ENCODE measurements at places on chromosomes 6 and 20. TPM values are rescaled to one million over a fixed set of nuclear protein-coding genes. Genes with fewer than 3 reads are reported as not detected.

SMPDL3A gene
- polyA plus RNA-seq, result 19.0 TPM

- peak; percentile 53 for DNase-seq
Measured at GRCh38 chr6:150025201-150025917, at the start of gene RAET1L. Gene RAET1L, minus strand, starts transcription at chr6:150025532. Its CDS starts 61 bp downstream, at chr6:150025471.

GRCh38 chr6:36984581-36985416 lies 1.2 kb downstream of the MTCH1 start:
- DNase-seq, result peak; percentile 70

IL17F gene
- polyA plus RNA-seq, result not detected

DNA sequence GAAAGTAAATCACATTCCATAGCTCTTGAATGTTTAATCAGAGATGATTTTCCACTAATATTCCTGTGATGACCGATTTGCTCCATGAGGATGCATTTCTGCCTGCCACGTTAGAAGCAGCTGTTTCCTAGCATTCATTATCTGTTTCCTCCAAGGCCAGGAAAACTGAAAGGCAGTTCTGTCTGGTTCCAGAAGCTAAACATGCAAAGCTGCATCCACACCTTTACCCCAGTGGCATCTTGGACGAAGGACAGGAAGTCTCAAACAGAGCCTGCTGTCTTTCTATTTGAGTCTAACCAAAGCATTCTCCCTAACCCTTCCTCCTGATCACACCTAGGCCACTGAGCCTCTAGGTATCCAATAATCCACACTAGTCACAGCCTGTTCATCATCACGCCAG lies 27.6 kb downstream of the CNKSR3 start:
- DNase-seq, result peak; percentile 66

DNA sequence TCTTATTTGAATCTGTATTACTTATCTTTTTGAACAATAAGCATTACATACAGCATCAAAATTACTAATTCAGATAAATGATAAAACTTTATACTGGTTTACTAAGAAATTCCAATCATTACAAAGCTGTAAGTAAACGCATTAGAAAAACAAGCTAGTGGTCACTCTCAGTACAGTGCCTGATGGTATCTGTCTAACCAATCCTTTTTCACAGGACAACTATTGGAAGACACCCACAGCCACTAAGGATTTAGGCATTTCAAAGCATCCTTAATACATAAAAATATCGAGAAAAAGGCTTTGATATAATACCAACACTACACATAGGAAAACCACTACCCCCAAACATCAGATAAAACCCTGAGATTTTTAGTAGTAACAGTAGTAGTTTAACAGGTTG lies 2.6 kb downstream of the CD164 start:
- DNase-seq, result no peak

DNA sequence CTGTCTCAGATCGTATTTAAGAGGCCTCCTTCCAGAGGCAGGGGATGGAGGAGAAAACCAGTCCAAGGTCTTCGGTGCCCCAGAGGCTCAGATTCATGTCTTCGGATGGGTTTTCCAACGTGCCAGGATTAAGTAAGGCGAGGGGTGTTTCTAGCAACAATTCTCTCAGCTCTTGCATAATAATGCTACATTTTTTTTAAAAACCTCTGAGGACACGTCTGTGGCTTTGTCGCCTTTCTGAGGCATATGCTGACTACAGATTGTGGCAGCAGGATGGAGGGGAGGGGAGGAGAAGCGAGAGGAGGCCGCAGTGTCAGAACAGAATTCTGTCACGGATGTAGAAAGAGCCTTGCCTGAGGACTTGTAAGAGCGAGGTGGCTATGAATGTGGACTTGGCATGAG lies 17.7 kb upstream of the CCDC167 start:
- DNase-seq, result no peak

- no peak for DNase-seq
Measured at GRCh38 chr6:34247481-34248197, 1.2 kb downstream of the SMIM29 start.

DNA sequence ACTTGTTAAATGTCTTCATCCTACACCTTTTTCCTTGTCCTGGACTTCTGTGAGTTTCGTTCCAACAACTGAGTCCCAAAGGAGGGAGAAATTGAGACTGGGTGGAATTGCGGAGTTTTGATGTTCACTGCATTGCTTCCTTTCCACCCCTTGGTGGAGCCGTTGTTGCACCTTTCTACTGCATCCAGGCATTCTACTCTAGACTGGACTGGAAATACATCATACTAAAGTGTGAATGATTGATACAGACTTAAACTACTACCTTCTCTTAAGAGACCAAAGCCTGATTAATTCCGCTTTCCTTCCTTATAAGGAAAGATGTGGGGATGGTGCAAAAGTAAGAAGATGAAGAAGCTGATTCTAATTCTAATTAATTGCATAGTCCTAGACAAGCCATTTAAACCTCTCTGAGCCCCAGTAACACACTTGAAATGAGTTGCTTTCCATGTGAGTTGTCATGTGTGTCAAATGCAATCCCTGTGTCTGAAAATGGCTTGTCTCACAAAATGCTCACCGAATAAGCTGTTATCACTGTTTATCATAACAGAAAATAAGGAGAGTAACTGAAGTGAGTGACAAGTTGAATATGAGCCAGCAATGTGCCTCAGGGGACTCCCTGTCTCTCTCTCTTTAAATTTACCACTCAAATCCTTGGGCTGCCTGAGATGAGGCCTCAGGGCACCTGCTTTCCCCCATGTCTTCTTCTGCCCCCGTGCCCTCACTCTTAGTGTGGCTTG lies 338.3 kb upstream of the CHD6 start:
- no peak for DNase-seq

DNA sequence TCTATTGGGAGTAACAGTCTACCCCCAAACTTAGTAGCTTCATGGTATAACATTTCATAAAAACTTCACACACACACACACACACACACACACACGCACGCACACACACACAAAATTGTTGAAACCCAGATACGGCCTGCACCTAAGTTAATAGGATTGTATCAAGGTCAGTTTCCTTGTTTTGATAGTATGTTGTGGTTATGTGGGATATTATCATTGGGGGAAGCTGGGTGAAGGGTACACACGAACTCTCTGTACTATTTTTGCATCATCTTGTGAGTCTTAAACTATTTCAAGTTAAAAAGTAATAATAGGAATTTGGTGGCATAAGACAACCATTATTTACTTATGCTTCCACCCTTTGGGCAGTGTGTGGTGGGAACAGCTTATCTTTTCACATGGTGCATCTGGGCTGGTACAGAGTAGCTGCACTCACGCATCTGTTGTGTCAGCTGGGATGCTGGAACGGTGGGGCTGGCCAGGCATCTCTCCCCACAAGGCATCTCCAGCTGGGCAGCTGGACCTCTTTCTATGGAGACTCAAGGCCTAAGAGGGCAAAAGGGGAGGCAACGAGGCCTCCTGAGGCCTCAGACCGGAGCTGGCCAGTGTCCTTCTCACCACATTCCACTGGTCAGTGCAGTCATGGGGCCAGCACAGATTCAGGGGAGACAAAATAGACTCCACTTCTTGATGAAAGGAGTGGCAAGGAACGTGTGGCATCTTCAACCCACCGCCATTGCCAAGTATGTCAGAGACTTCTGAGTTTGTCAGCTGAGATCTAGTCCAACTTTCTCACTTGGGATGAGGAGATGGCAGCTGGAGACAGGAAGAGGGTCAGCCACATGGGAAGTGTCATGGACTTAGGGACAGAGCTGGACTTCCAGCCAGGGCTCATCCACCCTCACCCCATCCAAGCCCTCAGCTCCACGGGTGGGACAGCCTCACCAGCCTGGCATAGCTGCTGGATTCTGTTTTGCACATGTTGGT lies 20.5 kb upstream of the IP6K3 start:
- no peak for DNase-seq

GPR63 gene
- 2.1 TPM for polyA plus RNA-seq

DNA sequence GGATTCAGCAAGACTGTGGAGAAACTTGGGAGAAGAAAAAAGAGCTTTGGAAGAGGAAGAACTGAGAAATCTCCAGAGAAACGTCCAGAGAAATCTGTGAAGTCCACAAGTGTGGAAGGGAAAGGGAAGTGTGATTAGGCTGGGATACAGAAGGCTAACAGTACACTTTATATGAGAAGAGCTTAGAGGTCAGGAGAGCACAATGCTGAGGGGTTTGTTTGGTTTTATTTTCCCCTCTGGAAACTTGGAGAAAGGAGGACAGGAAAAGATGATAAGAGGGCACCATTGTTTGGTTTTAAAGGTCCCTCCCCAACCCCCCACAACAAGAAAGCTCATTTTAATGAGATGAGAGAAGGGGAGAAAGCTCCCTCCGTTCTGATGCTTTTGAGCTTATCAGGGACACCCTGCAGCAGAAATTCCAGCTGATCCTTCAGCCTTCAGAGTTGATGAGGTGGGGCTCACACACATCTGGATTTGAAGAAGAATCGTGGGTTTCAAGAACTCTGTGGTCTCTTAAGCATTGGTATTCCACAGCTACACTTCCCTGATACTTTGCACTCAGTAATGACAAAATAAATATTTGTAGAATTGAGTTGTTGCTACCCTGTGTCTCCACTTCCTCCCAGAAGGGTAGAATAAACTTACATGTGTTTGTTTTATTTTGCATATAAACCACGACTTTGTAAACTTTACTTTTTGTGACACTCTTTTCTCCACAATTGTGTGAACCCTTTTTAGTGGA lies 1.9 kb downstream of the NT5E start:
- no peak for DNase-seq

CTSZ gene
- 82.2 TPM for polyA plus RNA-seq

GRCh38 chr20:37878835-37879599 lies 23.9 kb upstream of the VSTM2L start:
- no peak for DNase-seq

GRCh38 chr6:108277295-108277694 lies 16.5 kb upstream of the SNX3 start:
- no peak for DNase-seq

GRCh38 chr6:7697820-7698623 lies 27.9 kb upstream of the BMP6 start:
- DNase-seq, result no peak

SPINT3 gene
- polyA plus RNA-seq, result not detected

- no peak for DNase-seq
Measured at GRCh38 chr6:116190550-116190949, 63.3 kb downstream of the TSPYL4 start.

GRCh38 chr6:129759796-129760605 lies 50.0 kb upstream of the ARHGAP18 start:
- DNase-seq, result no peak

- DNase-seq, result no peak
Measured at GRCh38 chr6:41515995-41516394, 30.2 kb upstream of the FOXP4 start.

GRCh38 chr6:32700391-32701040 lies 34.1 kb upstream of the HLA-DQB1 start:
- DNase-seq, result peak; percentile 42

PRDM1 gene
- polyA plus RNA-seq, result 24.4 TPM

DNA sequence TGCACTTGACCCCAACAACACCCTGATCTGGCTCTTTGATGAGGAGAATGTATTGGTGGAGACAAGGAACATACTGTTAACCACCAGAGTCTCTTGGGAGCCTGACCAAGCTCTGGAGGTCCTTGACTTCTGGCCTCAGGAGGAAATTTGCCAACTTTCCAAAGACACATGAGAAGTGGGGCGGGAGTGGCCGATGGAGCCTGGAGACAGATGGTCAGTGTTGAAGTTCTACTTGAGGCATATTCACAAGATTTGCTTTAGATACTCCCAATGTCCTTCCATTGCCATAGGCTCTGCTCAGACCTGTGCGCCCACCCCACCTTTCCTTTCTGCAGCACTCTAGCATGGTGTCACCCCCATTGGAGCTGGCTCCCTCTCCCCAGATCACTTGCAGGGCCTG lies 241.0 kb downstream of the SLC24A3 start:
- no peak for DNase-seq

DNA sequence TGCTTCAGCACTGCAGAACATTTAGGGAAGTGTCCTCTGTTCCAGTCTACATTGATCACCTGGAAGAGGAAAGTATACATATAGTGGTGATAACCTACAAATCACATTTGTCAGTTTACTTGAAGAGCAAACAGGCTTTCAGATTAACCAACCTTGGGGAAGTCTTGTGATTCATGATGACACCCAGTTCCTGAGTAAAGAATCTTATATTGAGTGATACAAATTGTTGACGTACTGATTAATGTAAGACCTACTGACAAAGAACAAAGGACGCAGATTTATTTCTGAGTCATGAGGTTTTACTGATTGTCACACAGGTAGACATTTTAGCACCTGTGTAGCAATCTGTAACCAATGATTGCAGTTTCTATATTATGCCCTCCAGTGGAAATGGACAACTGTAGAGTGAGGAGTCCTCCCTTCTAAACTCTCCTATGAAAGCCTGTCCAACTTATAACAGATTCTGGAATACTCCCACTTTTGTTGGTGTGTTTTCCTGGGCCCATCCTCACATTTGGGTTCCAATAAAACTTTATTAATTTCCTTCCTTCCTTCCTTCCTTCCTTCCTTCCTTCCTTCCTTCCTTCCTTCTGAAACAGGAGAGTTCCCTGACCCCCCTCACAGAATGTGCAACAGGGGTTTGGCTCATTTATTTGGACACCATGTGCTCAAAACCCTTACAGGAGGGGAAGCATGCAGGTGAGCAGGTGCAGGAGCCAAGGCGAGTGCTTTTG lies 113.5 kb downstream of the SLC35B3 start:
- DNase-seq, result no peak

DNA sequence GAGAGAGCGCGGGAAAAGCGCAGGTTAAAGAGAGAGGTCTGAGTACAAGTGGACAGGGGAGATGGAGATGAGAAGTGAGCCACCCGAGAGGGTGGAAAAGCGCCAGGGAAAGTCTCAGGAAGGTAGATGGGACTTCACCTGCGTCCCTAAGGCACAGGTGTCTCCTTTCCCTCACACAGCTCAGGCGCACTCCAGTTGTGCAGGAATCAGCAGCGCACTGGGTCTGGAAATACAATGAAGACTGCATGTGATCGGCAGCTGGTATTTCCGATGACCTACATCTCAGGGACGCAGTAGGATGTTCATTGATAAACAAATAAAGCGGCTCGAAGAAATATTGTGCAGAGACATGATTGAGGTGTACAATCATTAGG lies 432 bp upstream of the KHDRBS2 start:
- DNase-seq, result no peak

ADGRG6 gene
- 12.9 TPM for polyA plus RNA-seq

GPX5 gene
- polyA plus RNA-seq, result not detected

- no peak for DNase-seq
Measured at GRCh38 chr6:36924131-36924530, 30.4 kb upstream of the PI16 start.

DNA sequence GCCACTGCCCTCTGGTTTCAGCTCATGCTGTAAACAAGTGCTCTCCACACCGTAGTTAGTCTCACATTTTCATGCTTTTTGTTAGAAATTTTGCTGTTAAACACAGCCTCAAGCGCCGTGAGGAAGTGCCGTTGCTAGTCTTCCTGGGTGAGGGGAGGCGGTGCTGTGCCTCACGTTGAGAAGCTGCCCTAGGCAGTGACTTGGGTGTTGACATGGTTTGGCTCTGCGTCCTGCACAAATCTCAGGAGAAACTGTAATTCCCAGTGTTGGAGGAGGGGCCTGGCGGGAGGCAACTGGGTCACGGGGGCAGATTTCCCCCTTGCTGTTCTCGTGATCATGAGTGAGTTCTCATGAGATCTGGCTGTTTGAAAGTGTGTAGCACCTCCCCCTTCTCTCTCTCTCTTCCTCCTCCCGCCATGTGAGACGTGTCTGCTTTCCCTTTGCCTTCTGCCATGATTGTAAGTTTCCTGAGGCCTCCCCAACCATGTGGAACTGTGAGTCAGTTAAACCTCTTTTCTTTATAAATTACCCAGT lies 95.8 kb downstream of the ERMARD start:
- DNase-seq, result no peak
